T-cell (primary cell): ENCODE measurements at places on chromosomes 2 and 18. TPM values are rescaled to one million over a fixed set of nuclear protein-coding genes. Genes with fewer than 3 reads are reported as not detected.

- DNase-seq: no peak
These were observed 3.6 kb upstream of the LCT start for GRCh38 chr2:135840601-135841000.

- DNase-seq: no peak
These were observed 3.3 kb upstream of the ADAM17 start for GRCh38 chr2:9558948-9559381.

GRCh38 chr2:239288951-239289511 lies 111.8 kb downstream of the HDAC4 start:
- DNase-seq: no peak

The SCN9A gene
- 0.06 TPM for total RNA-seq

The TUBA4B gene
- total RNA-seq: not detected

The GPAT2 gene
- total RNA-seq: 3.9 TPM

The KCNK3 gene
- not detected for total RNA-seq

The SERPINB7 gene
- not detected for total RNA-seq
